ENCODE measurements at places on chromosomes 5 and 9.
A peak's percentile ranks its signal among the peaks of the same experiment; 100 is the strongest.

- DNase-seq: no peak
Measured at GRCh38 chr5:99441235-99441634, 512.4 kb upstream of the CHD1 start.

- DNase-seq: no peak
Measured at GRCh38 chr5:124550731-124551130, 195.7 kb downstream of the ZNF608 start.

- DNase-seq: no peak
Measured at GRCh38 chr5:75010838-75011237, 41.5 kb downstream of the GCNT4 start.

DNA sequence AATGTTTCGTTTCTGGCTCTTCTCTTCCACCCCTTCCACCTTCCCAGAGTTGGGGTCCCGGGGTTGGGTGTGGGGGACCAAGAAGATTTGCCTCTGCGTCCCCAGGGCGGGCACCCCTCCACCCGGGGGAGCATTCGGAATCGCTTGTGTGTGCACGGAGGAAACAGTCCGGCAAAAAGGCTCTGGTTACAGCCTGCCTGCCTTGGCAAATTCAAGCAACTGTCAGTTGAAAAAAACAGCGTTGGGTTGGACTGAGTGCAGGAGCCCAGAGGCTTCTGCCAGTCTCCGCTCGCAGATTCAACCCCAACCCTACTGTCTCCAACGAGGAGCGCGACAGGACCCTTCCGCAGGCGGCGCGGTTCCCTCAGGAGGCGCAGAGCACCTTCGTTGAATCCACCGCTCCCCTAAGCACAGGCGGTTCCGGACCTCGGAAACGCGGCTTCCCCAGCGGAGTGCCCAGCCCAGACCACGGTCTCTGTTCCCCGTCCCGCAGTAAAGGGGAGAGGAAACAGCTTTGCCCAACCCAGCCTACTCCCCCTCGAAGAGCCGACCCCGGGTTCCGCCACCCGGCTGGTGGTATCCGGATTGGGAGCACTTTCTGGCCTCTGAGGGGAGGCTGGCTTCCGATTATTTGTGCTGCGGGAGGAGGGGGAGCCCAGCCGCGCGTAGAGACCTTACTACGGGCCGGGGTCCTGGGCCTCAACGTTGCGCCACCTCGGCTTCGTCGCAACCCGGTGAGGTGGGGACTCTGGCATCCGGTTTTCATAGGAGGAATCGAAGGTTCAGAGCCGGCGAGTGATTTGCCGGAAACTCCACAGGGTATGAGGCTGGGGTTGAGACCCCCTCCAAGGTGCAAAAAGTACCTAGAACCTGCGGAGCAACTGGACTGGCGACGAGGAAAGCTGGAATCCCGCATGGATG lies 9.6 kb downstream of the LHX6 start:
- DNase-seq: no peak

GRCh38 chr5:58458743-58459145 lies 1.1 kb downstream of the PLK2 start:
- DNase-seq: no peak

DNA sequence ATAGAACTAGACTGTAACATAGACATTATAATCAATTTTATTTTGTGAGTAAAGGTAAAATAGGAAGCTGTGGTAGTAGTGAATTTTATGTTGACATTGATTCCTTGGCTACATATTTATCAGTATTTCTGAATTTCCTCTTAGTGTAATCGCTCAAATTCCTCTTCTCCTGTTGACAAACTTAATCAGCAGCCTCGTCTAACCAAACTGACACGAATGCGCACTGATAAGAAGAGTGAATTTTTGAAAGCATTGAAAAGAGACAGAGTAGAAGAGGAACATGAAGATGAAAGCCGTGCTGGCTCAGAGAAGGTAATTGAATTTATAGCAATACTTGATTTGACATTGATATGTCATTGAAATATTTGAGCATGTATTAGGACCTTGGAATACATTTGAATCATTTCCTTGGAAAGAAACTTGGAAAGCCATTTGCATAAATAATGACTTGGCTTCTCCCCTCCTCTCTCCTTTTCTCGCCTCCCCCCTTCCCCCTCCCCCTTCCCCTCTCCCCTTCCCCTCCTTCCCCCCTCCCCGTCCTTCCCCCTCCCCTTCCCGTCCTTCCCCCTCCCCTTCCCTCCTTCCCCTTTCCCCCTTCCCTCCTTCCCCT lies 75.5 kb downstream of the GPBP1 start:
- no peak for DNase-seq

DNA sequence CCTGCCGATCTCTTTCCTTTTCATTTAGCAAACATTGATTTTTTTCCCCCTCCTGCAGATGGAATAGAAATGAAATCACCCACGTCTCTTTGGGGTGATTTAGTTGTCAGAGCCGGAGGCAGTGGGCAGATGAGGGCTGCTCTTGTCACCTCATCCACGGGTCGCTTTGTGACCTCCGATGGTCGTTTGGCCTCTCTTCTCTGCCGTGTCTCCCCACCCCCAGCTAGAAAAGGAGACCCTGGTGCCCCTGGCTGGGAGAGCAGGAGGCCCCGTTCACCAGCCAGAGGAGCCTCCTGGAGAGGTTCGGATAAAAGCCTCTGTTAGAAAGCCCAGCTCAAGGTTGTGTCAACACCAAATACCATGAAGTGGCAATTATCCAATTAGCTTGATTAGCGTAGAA lies 21.6 kb upstream of the RXRA start:
- no peak for DNase-seq

- no peak for DNase-seq
Measured at GRCh38 chr5:123605822-123606221, 93.8 kb downstream of the CSNK1G3 start.

DNA sequence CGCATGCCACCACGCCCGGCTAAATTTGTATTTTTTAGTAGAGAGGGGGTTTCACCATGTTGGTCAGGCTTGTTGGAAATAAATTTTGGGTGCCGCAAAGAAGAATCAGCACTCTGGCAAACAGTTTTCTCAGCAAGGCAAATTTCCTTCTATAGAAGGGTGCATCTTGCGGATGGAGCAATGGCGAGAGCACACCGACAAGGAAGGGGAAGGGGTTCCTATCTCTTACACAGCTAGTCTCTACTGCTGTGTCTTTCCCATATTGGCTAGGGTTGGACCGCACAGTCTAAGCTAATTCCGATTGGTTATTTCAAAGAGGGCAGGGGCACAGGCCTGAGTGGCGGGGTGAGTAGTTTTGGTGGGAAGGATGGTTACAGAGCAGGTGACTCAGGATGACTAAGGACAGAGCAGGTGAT lies 707 bp downstream of the GTF3C5 start:
- no peak for DNase-seq

DNA sequence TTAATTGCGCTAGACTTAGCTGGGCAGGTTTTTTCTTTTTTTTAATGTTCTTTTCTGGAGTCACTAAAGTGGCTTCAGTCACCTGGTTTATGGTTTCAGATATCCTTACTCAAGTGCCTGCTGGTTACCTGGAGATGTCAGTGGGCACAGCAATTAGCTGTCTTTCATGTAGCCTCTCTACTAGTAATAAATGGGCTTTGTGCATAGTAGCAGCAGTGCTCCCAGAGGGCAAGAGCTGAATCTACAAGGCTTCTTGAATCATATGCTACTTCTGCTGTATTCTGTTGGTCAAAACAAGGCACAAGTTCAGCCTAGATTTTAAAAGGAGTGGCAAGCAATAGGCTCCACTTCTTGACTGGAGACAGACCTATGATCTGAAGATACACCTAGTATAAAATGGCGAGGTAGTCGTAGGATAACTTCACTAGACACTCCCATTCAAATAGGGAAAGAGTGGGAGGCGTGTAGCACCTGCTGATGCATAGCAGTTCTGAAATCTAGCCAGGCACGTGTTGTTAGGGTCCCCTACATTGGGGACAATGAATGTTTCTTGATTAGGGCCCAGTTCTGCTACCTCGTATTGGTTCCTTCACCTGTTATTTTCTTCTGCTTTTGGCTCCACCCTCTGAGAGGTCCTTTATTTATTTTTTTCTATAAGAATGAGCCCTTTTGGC lies 7.0 kb downstream of the SCAMP1 start:
- no peak for DNase-seq

- no peak for DNase-seq
Measured at GRCh38 chr9:89486681-89487080, 11.2 kb downstream of the SEMA4D start.

GRCh38 chr5:34684281-34684979 lies 28.3 kb downstream of the RAI14 start:
- DNase-seq: no peak

DNA sequence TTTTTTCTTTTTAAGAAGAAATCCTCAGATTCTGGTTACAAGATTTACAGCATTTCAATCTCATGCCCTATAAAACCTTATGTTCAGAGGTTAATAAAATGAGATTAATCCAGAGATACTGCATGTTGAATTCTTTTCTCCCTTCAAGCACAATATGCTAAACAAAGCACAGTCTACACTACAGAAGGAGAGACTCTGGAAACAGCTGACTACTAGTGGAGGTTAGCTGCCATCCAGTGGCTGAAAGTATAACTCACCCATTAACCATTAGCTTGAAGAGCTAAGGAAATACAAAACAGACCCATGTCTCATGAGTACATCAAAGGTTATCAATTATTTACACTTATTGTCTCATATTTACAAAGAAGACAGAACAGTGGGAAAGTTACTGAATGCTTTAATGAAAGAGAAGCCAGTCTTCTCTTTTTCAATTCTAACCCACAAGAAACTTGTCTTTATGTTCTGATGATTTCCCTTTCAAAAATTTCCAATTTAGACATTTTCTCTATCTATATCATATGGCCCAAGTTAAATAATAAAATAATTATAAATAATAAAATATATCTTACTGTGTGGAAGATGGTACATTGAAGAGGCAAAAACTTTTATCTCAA lies 12.7 kb upstream of the DNAH5 start:
- DNase-seq: no peak

- DNase-seq: no peak
Measured at GRCh38 chr5:32027093-32027716, 146.9 kb downstream of the GOLPH3 start.

GRCh38 chr9:3181049-3181953 lies 337.4 kb upstream of the PUM3 start:
- peak; percentile 5 for DNase-seq

- no peak for DNase-seq
Measured at GRCh38 chr5:67416986-67417385, 220.4 kb upstream of the CD180 start.

DNA sequence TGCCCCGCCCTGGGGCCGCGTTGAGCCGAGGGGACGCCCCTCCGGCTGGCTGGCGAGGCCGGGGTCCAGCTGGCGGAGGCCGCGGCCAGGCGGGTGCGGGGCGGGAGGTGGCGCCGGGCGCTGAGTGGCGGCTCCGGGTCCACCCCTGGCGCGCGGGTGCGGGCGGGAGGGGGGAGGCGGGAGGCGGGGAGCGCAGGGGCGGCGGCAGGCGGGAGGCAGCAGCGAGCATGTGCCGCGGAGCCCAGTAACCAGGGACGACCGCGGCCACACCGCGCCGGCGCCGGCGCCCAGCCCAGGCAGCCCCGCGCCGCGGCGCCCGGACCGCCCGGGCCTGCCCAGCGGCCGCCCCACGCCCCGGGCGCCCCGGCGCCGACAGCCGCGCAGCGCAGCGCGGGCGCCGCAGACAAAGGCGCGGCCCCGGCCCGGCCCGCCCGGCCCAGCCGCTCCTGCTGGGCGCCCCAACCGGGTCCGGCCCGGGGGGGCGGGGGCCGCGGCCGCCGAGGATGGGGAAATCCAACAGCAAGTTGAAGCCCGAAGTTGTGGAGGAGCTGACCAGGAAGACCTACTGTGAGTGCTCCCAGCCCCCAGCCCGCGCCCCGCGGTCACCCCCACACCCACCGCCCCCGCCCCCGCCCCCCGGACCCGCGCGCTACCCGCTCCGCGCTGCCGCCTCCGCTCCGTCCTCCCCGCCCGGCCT lies at the start of gene NCS1:
Gene NCS1, plus strand, starts transcription at position 244 of the 697 bp plus-strand sequence. Its CDS starts 260 bp downstream, at position 504.
- peak; percentile 18 for DNase-seq

GRCh38 chr5:44001675-44002380 lies 387.4 kb downstream of the FGF10 start:
- no peak for DNase-seq

GRCh38 chr5:127353327-127353726 lies 62.7 kb downstream of the MEGF10 start:
- no peak for DNase-seq

DNA sequence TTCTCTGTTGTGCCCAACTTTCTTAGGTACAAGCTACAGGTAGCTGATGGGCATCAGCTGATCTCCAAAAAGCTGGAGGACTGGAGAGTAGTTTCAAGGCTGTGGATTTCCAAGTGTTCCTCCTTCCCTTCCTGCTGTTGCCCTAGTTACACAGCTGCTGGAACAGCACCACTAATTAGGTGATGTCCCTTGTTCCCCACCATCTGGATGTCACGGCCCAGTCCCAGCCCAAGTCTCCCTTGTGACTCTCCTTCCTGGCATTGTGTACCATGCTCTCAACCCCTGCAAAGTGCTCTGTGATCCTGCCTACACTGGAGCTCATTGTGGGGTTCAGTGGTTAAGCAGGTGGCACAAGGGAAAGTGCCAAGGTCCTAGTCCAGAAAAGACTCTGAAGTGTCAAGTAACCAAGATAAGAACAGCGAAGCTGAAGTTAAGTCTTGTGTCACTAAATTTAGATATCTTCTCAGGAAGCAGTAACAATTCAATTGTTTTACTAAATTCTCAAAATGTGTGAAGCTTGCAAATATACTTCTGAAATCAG lies 604.5 kb downstream of the ISL1 start:
- no peak for DNase-seq

DNA sequence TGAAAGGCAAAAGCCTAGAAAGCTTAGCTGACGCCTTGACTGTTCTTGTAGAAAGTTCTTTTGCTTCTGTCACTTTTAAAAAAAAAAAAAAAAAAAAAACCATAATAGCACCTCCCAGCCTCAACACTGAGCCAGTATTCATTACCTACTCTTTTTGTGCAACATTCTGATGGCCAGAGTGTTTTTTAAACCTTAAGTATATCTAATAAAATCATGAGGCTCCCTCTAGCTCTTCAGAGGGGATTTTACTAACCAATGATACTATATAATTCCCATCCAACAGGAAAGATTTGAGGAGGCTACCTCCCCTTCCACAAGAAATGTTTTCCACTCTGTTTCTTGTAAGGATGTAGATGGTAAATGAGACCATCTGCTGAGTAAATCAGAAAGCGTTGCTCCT lies 3.9 kb downstream of the BNC2 start:
- DNase-seq: no peak

DNA sequence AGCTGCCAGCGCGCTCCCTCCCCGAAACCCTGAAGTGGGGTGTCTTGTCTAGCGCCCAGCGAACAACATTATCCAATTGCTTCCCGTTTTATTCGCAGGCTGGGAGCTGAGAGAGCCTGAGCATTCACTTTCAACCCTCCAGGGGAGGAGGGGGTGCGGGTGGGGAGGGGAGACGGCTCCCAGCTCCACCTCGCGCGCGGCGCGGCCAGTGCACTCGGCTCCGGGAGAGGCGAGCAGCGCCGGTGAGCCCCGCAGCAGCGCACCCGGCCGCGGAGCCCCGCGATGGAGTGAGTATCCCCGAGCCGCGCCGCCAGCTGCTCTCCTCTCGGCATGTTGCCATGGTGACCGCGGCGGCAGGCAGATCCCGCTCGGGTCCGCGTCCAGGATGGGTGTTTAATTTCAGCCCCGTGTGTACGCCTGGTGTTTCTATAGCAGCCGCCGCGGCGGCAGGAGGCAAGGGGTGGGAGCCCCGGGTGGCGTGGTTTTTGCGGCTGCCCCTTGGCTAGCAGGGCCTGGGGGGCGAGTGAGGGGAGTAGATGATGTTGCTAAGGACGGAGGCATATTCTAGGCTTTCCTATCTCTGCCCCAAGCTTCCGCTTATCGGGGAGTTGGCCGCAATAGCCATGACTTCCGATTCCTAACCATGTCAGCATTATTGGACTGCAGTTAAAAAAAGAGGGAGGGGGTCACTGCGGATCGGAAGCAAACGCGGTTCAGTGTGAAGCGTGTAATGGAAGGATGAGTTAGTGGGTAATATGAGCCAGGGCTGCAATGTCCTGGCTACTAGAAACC lies 139.2 kb upstream of the PALM2AKAP2 start:
- no peak for DNase-seq

- no peak for DNase-seq
Measured at GRCh38 chr5:174045470-174046025, at the start of gene NSG2. NSG2 (plus strand) TSS chr5:174045706; CDS start chr5:174046756, 1,050 bp downstream.
